Esophagus squamous epithelium (tissue), 5 donors: ENCODE measurements at places on chromosomes 6 and 20.

DNA sequence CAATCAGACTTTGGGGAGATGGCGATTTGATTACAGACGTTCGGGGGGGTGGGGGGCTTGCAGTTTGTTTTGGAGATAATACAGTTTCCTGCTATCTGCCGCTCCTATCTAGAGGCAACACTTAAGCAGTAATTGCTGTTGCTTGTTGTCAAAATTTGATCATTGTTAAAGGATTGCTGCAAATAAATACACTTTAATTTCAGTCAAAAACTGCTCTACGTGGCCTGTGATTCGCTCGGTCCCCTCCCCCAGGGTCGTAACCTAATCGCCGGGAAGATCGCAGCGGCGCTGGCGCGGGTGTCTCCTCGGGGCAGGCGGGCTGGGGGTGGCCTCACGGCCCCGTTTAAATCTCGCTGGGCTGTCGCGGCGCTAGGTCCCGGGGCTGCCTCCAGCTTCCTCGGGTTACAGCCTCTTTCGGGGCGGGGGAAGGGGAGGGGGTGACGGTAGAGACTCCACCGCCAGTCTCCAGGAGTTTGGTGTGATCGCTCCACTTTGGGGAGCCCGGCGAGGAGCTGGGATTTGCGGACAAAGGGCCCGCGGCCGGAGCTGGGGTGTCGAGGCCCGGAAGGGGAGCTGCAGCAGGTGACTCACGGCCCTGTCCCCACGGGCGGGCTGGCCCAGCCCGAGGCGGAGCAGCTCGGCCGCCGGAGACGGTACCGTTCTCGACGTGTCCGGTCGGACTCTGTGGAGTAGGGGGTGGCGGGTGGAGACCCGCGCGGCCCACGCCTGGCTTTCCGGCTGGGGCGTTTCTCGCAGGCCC is 4.2 kb downstream of the FOXC1 start:
- DNase-seq: no peak

DNA sequence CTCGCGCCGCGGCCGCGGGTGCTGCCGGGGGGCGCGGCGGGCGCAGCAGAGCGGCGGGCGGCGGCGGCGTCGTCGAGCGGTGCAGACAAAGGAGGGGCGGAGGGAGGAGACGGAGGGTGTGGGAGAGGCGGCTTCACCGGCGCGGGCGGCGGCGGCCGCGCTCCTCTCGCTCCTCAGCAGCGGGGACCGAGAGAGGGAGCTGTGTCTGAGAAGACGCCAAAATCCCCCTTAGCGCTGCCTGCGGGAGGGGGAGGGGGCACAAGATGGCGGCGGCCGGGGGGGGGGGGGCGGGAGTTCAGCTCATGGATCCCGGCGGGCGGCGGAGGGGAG is 296 bp downstream of the ADNP start:
- DNase-seq: no peak

- DNase-seq: no peak
Observed at GRCh38 chr6:51273228-51273961, 454.7 kb downstream of the TFAP2B start.

DNA sequence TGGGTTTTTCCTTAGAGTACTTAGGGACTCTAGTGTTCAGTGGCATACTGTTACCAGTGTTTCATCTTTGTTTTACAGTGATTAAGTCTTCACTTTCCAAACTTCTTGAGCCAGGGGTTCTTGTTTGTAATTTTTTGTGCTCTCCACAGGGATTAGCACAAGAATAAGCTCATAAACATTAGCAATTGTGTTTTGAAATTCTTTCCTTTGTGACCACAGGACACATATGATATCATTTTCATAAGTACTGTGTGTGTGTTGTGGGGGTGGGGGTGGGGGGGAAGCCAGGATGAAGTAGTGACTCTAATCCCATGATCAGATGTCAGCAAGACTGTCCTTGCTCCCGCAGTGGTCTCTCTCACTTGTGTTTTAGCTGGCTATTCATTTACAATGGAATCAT is 101.5 kb upstream of the SCP2D1 start:
- no peak for DNase-seq

DNA sequence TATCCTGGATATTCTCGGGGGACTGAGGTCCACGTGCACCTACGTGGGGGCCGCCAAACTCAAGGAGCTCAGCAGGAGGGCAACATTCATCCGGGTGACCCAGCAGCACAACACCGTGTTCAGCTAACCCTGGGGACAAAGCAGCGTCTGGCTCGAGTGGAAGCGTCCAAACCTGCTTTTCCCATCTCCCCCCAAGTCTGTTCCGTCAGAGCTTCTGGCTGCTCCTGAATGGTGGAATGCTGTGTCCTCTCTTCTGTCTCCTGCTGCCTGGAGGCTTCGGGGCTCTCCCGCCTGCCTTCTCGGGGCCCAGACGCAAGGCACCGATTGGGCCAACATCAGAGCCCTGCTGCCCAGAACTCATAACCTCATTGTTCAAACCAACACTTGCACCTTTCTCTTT is 56.7 kb downstream of the GMPR start:
- DNase-seq: no peak

- DNase-seq: no peak
Observed at GRCh38 chr6:75065523-75065922, 140.3 kb downstream of the COL12A1 start.

GRCh38 chr6:18390476-18390875 is 3.3 kb downstream of the RNF144B start:
- no peak for DNase-seq

- DNase-seq: no peak
Observed at GRCh38 chr6:155254139-155254538, 9.7 kb upstream of the CLDN20 start.

- DNase-seq: no peak
Observed at GRCh38 chr6:14192216-14192788, 74.7 kb downstream of the CD83 start.

DNA sequence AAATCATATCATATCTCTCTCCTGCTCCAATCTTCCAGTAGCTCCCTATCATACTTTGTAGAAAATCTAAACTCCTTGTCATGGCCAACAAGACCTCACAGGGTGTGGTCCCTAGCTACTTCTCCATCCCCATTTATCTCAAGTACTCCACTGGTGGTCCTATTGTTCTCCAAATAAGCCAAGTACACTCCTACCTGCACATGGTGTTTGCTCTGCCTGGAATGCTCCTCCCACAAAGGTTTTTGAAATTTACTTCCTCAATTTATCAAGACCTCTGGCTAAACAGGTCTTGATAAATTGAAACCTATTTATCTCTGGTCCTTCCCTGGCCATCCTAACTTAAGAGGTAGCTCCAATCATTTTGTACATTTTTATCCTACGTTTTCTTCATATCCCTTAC is 12.1 kb downstream of the TMX4 start:
- DNase-seq: no peak

DNA sequence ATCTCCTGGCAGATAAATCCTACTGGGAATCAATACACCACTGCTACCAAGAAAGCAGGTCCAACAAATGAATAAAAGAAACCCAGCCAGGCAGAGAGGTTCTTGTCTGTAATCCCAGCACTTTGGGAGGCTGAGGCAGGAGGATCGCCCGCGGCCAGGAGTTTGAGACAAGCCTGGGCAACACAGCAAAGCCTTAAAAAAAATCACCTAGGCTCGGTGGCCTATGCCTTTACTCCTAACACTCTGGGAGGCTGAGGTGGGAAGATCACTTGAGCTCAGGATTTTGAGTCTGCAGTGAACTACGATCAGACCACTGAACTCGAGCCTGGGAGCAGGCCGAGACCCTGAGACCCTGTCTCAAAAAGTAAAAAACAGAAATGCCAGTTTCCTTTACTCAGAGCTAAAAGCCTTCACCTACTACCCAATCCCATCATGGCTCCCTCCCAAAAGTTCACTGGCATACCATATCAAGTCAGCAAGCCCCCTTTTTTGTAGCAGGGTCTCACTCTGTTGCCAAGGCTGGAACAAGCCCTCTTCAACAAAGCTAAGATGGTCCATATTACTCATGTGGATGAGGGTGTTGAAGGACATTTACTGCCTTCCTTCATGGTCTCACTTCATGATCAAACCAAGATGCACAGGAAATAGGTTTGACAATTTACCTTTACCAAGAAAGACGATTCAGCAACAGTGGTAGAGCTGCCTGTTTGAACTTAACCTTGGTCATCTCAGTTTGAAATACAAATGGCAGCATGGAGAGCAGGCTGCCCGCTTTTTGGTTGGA is 5.3 kb downstream of the SNX5 start:
- DNase-seq: no peak

DNA sequence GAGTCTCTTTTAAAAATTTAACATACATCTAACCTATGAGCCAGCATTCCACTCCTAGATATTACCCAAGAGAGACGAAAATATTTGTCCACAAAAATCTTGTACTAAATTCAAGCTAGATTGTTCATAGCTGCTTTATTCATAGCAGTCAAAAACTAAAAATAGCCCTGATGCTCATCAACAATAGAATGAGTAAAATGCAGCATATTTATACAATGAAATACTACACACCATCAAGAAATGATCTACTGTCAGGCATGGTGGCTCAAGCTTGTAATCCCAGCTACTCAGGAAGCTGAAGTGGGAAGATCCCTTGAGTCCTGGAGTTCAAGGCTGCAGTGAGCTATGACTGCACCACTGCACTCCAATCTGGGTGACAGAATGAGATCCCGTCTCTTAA is 22.0 kb upstream of the SRC start:
- DNase-seq: no peak

GRCh38 chr6:33880766-33881165 is 77.0 kb upstream of the MLN start:
- DNase-seq: no peak

DNA sequence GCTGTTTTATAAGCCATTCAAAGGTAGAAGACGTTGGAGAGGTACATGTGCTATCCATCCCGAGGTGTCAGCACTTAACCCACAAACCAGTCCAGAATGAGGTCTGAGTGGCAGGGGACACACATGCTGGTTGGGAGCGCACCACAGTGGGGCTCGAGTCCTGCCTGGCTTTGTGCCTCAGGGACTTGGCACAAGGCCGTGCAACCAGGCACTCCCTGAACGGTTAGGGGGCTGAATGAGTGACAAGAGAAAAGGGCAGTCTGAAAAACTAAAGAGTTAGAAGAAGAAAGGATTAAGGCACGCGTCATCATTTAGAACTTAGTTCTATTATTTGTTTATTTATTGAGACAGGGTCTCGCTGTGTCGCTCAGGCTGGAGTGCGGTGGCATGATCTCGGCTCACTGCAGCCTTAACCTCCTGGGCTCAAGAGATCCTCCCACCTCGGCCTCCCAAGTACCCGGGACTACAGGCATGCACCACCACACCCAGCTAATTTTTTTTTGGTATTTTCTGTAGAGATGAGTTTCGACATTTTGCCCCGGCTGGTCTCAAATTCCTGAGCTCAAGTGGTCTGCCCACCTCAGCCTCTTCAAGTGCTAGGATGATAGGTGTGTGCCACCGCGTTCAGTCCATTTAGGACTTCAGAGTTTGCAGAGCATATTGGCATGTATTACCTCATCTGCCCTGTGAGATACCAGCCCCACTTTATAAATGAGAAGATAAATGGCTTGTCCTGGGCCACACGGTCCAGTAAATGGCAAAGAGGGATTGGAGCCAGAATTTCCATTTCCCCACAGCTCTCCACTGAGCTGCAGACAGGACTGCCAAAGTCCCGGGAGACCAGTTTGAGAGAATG is 47.4 kb upstream of the IRF4 start:
- DNase-seq: no peak

DNA sequence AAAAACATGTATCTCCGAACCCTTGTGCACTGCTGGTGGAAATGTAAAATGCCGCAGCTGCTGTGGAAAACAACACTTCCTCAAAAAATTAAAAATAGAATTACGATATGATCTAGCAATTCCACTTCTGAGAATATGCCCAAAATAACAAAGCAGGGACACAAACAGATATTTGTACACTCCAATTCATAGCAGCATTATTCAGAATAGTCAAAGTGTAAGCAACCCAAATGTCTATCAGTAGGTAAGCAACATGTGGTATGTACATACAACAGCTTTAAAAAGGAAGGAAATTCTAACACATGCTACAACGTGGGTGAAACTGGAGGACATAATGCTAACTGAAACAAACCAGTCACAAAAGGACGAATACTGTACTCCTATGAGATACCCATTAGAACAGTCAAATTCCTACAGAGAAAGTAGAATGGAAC is 5.7 kb upstream of the RAB5IF start:
- no peak for DNase-seq

GRCh38 chr6:74610352-74610751 is 595.5 kb downstream of the COL12A1 start:
- no peak for DNase-seq
